Stimulated activated CD4-positive, alpha-beta T cell treated with anti-CD3 and anti-CD28 coated beads, Interleukin-1b, Interleukin-23, amount 100 ng/mL, for 1 hour (primary cell): ENCODE measurements at places on chromosomes 1 and 21.

- DNase-seq: no peak
These were observed 58.5 kb upstream of the ACTL8 start for GRCh38 chr1:17696417-17697301.

DNA sequence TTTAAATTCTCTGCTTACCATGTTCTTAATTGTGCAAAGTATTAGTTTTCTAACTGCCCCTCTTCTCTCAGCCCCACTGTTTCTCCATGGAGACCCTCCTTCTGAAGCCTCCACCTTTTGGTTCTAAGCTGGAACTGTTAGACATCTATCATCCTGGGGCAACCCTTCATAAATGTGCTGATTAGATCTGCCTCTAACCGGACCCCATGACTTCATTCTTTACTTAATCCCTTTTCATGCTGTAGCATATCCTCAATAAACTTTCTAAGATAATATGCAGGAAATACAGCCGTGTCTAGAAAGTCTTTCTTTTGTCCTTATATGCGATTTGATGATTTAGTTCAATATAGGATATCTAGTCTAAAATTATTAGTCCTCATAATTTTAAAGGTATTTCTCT, 1020.1 kb downstream of the ADGRL2 start:
- no peak for DNase-seq

- no peak for DNase-seq
These were observed at the start of gene ADAMTS1 for GRCh38 chr21:26845066-26845758. ADAMTS1 (minus strand) TSS chr21:26845409; CDS start chr21:26844954, 455 bp downstream.

DNA sequence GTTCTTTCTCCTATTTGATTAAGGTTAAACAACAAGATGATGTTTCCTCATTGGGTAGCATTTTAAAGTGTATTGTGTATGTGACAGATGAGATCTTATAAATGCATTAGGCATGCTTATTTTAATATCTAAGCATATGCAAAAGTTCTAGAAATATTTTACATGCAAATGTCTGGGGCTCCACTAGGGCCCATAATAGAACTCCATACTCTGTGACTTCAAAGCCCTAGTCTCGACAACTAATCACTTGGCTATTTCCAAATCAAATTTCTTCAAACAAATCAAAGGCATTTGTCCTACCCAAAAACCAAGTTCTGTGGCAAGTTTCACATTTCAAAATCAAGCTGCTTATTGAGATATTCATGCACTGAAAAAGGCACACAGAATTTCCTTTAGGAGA, 385.6 kb upstream of the ST6GALNAC5 start:
- no peak for DNase-seq

GRCh38 chr1:93081716-93082115, 2.6 kb downstream of the MTF2 start:
- DNase-seq: no peak

GRCh38 chr1:145926686-145927062, 610 bp downstream of the RBM8A start:
- DNase-seq: peak; percentile 30

DNA sequence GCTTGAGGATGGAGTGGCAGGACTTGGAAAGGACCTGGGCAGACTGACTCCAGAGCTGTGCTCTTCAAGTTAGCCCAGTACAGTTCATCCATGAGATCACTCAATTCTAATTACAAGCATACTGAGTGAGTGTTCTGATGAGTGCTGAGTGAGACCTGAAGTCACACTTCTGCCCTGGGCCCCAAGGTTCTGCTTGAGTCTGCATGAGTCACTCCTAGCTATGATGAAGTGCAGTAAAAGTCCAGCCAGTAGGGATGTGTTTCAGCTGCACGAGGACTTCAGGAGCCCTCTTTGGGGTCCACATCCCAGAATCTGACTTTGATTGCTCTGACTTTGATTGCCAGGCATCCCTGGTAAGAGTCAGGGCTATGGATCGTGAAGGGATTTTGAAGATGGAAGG, 35.8 kb downstream of the PLEKHA6 start:
- DNase-seq: no peak

DNA sequence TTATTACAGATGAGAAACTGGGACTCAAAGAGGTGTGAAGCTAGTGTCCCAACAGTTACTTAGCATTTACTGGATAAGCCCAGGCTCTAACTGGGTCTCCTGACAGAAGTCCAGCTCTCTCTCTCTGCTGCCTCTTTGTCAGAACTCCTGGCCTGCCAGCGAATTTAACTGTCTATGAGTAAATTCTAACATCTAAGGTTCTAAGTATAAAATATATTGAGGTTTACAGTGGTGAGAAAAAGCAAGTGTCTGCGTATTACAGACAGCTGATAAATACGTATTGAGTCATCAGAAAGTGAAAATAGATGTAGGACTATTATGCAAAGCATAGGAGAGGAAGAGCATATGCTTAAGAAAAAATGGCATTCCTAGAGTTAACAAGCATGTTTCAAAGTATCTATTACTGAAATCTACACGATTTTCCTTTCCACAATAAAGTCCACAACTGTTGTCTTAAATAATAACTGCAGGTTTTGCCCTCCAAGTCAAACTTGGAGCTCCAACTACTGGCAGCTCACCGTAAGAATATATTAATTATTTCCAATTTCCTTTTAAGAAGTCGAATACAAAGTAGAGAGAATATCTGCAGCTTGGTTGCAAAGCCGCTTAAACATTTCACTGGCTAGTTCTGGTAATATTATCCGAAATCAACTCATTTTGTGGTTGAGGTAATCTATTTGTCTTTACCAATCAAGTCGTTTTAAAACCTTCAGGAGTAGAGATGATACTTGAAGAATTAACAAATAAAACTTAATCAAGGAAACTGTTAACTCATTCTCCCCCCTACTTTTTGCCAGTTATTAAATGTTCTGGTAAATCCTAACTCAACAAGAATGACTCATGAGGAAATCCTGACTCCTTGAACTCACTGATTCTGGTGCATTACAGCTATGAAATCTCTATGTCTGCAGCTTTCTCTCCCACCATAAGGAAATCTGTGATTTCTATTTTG, 1.4 kb upstream of the RGS2 start:
- no peak for DNase-seq

DNA sequence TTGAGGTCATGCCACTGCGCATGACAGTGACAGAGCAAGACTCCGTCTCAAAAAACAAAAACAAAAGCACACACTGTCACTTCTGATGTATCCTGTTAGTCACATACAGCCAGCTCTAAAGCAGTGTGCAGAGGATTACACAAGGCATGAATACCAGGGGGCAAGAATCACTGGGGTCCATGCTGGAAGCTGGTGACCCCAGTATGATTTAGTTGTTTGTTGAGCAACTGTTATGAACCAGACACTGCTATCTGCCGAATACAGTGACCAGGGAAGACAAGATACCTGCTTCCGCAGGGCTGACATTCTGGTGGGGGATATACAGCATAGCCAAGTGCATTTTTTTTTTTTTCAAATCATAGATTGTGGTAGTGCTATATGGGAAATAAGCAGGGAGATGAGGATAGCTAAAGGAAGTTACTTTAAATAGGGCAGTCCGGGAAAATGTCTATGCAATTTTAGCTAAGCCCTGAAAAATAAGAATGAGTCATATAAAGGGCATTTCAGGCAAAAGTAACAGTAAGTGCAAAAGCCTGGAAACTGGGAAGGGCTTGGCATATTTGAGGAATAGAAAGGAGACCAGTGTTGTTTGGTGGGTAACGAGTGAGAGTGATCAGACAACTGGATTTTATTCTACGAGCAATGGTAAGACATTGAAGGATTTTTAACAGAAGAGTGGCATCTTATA, 69.7 kb downstream of the ADSS2 start:
- DNase-seq: no peak

GRCh38 chr1:236016782-236017400, 48.0 kb downstream of the NID1 start:
- no peak for DNase-seq

DNA sequence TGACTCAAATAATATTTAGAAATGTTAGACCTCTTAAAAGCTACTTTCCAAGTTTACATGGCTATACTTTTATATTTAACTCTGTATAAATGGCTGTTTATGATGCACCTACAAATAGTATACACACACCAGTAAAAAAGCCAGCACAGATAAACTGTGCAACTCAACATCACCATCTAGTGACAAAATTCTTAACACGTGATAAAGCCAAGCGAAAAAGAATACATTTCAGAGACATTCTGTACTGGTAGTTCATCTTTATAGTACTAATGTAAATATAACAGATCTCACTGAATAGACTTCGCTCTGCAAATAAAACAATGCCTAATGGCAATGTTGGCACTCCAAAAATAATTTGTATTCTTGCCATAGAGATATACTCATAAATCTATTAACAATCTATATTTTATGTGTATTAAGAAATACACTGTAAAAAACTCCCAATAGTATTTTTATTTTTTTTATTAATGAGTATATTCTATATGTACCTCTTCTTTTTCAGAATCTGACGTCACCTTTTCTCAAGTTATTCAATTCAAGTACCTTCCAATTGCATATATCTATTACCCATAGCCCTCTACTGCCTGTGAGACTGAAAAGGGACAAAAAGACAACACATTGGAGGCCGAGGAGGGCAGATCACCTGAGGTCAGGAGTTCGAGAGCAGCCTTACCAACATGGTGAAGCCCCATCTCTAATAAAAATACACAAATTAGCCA, 100.2 kb downstream of the DPYD start:
- DNase-seq: no peak

- DNase-seq: no peak
These were observed 12.9 kb downstream of the USP25 start for GRCh38 chr21:15742694-15743093.

- DNase-seq: no peak
These were observed 40.6 kb upstream of the ARTN start for GRCh38 chr1:43893006-43893405.

GRCh38 chr1:7613851-7614205, 157.3 kb upstream of the VAMP3 start:
- no peak for DNase-seq

DNA sequence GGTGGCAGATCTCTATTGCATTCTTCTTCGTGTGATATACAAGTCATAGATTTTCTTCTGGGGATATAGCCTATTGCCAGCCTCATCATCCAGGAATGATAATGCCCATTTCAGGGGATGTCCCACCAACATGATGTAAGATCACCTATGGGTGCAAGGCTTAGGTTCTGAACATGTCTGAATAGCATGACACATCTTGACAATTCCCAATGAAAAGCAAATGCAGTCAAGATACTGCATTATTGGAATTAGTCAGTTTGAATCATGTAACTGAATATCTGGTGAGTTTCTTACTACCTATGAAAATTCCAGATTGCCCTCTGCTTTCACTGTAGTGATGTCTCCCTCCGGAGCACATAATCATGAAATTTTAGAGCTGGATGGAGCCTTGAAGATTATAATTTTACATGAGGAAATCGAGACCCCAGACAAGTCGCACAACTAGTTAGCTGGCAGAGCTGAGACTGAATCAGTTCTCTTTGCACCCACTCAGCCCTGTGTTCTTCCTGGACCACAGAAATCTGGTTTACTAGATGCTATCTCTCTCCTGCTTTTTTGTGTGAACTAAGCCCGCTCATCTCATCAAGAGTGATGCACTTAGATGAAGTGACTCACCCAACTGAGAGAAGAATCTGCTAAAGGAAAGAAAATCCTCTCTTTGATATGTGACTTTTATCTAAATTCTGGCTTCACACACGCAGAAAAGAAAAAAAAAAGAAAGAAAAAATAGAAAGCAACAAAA, 65.0 kb downstream of the WDR64 start:
- DNase-seq: no peak

- DNase-seq: no peak
These were observed 1.0 kb downstream of the BEST4 start for GRCh38 chr1:44786841-44787426.

DNA sequence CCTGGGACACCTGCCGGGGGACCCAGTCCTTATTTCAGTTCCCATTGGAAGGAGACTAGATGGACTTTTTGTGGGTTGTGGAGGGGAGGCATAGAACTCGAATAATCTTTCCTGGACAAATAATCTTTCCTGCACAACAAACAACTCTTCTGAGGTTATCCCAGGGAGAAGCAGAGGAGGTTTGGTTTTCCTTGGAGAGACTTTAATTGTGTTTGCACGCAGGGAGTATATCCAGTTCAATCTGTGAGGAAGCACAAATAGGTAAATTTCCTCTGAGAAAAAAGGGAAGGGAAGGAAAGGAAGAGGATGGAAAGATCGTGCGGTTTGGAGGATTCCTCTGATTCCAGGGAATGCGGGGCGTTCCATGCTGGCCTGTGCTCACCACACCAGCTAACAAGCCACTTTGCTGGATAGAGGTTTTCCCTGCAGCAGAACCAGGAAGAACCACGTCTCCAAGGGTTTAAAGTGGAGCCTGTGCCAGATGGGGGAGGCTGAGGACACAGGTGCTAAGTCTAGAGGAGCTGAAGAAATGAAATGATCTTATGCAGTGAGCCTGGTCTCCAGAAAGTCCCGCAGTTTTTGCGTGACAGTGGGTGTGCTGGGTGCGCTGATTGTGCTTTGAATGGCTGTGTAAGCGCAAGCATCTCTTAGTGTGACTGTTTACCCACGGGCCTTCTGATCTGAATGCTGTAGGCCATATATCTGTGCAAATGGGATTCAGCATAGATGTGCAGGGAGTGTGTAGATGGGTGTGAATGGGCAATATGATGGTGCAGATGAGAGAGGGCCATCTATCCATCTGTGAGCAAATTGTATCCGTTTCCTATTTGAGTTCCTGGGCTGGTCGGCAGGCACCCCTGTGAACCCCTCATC, 7.6 kb downstream of the PAX7 start:
- no peak for DNase-seq

GRCh38 chr1:6171548-6172124, 8.5 kb downstream of the CHD5 start:
- no peak for DNase-seq

- DNase-seq: no peak
These were observed 298.7 kb downstream of the NTNG1 start for GRCh38 chr1:107439567-107439966.

DNA sequence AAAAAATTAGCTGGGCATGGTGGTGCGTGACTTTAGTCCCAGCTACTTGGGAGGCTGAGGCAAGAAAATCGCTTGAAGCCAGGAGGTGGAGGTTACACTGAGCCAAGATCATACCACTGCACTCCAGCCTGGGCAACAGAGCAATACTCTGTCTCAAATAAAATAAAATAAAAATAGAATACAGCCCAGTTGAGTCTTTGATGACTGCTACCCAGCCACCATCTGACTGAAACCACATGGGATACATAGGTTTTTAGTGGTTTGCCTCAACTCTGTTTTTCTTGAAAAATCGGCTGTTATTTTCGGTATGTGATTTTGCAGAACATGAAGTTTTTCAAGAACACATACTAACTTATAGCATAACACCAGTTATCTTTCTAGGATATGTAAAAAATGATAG, 46.5 kb downstream of the EPRS1 start:
- no peak for DNase-seq

DNA sequence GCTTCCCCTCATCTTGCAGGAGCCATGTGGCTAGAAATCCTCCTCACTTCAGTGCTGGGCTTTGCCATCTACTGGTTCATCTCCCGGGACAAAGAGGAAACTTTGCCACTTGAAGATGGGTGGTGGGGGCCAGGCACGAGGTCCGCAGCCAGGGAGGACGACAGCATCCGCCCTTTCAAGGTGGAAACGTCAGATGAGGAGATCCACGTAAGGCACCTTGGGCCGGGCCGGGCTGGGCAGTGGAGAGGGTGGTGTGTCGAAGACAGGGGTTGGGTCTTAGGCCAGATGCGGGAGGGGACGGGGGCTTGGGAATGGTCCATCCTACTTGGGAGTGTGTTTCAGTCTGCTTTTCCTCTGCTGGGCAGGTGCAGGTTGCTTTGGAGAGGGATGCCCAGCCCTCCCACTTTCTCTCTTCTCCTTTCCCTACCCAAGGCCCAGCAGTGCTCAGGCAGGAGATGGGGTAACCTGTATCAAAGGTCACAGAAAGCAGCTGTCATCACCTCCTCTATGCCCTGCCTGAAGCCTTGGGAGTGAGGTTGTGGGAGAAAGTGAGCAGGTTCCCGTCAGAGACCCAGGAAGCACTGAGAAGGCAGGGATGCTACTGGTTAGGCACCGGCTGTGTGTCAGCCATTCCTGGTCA, 18.9 kb downstream of the EPHX1 start:
- DNase-seq: no peak
